ENCODE measurements at places on chromosomes 3 and 15. TPM values are rescaled to one million over a fixed set of nuclear protein-coding genes. Genes with fewer than 3 reads are reported as not detected.

GRCh38 chr3:108099679-108100428 is 9.0 kb upstream of the CD47 start:
- DNase-seq: no peak

- no peak for DNase-seq
Measured at GRCh38 chr15:36782681-36783080, 203.3 kb downstream of the CDIN1 start.

Gene EBLN2
- 10.6 TPM for total RNA-seq

Gene PDIA5
- total RNA-seq: 109 TPM

GRCh38 chr3:10845839-10846656 is 30.0 kb downstream of the SLC6A11 start:
- no peak for DNase-seq

- no peak for DNase-seq
Measured at GRCh38 chr3:67649681-67650080, 4.7 kb downstream of the SUCLG2 start.

DNA sequence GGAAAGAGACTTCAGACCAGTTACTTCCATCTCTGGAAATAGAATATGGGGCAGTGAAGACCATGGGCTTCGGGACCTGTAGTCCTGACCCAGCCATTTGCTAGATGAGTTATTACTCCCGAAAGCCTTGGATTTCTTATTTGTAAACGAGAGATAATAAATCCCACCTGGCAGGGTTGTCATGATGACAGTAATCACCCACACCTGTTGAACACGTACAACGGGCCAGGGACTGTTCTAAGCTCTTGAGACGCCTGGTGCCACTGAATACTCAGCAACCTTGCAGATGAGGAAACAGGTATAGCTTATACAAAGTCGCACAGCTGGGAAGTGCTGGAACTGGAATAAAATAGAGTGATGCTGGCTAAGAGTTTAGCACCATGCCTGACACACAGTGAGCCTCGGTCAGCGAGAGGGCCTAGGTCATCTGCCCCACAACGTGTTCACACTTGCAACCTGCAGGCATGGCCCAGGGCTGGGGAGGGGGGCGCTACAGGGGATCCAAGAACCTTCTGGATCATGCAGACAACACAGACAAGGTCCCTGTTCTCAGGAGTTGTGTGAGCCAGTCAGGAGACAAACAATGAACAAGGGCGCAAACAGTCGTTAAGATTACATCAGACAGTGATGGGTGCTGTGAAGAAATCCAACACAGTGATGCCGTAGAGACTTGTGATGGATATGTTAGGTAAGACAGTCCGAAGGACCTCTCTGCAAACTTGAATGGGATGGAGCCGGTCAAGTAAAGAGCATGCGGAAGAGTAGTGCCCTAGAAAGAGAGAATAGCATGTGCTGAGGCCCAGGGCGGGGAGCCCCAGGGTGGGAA is 89.2 kb downstream of the CORO2B start:
- DNase-seq: no peak

Gene TWF2
- 55.4 TPM for total RNA-seq

DNA sequence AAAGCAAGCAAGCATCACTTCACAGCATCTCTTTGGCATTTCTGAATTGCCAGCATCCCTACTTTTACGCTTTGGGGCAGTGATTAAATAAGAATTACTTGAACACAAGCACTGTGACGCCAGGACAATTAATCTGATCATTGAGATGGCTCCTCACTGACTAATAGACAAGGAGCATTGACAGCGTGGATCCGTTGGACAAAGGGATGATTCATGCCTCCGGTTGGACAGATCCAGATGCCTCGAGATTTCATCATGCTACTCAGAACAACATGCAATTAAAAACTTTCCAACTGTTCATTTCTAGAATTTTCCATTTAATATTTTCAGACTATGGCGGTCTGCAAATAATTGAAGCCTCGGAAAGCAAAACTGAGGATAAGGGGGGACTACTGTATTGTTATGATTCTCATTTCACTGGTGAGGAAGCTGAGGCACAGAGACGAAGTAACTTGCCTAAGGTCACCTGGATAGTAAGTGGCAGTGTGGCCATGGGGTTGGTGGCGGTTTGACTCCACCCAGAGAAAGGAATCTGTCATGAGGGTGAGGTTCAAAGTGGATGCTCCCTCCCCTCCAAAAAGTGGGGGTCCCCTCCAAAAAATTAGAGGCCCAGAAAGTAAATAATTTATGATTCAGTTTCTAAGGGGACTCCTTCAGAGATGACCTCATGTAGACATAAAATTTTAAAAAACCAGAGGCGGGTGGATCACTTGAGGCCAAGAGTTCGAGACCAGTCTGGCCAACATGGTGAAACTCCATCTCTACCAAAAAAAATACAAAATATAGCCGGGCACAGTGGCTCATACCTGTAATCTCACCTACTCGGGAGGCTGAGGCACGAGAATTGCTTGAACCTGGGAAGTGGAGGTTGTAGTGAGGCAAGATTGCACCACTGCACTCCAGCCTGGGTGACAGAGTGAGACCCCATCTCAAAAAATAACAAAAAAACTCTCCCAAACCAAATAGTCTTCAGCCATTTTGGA is 12.3 kb upstream of the PGPEP1L start:
- DNase-seq: no peak

DNA sequence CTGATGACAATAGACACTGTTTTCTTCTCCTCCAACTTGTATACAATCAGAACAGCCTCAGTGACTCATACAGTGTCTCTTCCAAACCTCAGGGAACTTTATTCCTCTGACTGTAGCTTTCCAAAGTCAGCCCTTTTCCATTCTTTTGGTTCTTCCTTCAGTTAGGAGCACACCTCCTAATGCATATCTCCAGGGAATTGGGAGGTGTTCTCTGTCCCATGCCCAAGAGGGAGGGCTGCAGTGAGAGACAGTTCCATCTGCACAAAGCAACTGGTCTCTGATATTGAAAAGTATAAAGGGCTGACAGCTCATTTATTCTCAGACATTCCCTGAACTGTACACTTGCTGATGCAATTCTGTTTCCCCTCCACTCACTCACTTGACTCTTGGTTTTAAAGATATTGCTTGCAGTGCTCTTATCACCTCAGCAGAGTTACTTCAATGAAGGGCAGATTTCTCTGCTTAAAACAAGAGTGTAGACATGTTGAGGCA is 337.8 kb upstream of the TBC1D5 start:
- DNase-seq: no peak

DNA sequence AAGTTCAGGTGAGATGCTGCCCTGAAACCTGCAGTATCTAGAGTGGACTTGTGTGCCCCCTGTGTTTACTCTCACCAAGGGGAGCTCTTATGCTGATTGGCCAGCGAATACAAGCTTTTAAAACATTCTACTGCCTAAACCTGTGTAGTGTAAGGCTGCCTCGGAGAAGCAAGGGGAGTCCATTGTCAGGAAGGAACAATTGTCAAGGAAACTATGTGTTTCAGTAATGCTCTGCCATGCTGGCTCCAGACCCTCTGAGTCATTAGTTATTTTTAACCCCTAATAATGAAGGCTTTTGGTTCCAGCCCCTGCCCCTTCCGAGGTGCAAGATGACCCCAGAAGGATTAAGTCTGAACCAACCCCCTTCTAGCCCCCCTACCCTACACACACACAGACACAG is 66.1 kb upstream of the CHMP2B start:
- no peak for DNase-seq

Gene EIF5A2
- total RNA-seq: 2.2 TPM

Gene CIDEC
- 46.4 TPM for total RNA-seq

Gene BCL2A1
- not detected for total RNA-seq

Gene CSPG5
- total RNA-seq: 0.96 TPM

DNA sequence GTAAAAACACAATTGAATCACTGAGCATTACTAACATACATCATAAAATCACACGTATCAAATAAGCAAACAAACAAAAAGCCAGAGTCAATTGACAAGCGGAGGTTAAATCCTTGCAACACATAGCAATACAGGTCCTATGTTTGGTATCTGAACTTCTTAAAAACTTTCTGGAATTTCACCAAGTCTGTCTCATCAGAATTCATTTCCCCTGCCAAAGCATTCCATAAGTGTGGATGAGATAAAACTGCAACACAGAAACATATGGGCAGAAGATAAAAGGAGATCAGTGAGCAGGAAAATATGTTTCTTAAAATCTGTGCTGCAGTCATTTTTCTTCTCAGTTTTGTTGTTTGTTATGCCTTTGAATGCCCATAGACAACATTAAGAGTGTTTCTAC is 1155.5 kb downstream of the TBL1XR1 start:
- no peak for DNase-seq

DNA sequence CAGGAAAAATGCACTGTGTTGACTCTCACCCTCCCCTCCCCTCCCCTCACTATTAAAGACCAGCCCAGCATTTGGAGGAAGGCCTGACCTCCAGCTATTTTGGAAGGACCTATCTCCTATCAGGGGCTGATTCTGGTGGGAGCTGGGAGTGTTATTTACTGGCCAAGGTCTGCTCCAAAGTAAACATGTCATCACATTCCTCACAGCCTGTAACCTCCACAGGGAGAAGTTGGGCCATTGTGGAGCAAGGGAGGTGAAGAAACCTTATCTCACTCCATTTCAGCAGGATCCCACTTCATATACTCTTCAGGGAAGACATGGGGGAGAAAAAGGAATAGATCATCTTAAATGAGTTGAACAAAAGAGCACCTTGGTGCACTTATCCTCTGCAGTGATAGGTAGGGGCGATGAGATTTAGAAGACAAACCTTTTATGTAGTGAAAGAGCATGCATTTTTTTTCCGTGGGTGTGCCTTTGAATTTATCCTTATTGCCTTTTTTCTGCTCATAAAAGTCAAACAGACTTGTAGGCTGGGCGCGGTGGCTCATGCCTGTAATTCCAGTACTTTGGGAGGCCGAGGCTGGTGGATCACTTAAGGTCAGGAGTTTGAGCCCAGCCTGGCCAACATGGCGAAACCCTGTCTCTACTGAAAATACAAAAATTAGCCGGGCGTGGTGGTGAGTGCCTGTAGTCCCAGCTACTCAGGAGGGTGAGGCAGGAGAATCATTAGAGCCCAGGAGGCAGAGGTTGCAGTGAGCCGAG is 15.6 kb upstream of the FLNB start:
- peak; percentile 60 for DNase-seq

GRCh38 chr15:55074431-55074830 is 122.3 kb downstream of the RSL24D1 start:
- no peak for DNase-seq

DNA sequence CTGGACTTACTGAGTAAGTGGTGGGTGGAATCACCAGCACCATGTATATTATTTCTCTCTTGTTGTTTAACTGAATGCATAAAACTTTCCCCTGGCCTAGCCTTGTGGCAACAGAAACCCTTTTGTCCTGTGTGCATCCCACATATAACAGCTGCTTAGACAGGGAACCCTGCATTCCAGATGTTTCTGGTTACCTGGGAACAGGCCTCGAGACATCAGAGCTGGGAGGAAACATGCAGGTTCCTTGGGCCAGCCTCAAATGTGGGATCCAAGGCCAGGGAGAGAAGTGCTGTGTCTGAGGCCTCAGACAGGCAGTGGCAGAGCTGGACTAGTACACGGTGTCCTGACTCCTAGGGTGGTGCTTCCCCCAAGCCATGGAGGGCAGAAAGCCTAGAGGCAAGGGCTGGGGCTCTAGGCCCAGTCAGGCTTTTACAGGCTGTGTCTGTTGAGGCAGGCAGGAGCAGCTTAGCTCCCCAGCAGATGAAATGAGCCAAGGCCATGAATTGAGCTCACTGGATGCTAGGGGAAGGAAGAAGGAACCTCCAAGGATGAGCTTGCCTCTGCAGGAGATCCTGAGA is 57.7 kb downstream of the ITGA11 start:
- DNase-seq: no peak

Gene MAP4
- total RNA-seq: 68.8 TPM

Data from transverse colon (tissue), 4 donors.